Endothelial cell (in vitro differentiated cells): ENCODE measurements at places on chromosomes 2 and 18. TPM values are rescaled to one million over a fixed set of nuclear protein-coding genes. Genes with fewer than 3 reads are reported as not detected.

COL6A3 gene
- total RNA-seq, result 1.6 TPM

DNA sequence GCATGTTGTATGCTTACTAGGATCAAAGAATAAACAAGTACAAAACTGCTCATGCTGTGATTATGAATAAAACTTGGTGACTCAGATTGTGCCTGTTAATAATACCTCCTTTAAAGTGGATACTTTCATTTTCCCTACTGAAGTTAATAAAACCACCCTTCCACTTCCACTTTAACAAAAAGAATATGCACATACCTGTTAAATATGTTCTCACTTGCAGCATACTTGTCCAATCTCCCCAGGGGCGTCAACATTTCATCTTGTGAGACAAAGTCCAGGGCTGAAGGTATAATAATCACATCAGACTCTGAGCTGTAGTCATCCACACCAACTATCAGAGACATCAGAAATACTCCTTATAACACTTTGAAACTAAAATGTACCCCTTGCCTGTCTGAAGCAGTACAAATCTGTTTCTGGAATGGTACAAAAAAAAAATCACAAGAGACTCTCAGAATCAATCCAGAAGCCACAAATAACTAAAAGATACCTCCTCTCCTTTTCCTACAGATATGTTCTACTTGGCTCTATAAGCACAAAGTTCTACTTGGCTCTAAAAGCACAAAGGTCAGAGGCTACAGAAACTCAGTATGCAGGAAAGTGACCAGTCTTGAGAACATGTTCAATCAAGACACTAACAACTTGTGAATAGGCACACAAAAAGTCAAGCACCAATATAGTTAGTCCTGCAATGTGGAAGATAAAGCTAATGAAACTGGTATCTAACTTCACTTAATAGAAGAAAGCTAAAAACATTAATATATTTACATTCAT is 19.3 kb downstream of the PPP4R1 start:
- peaks cover 2% of the 10 kb centered on the region for H3K27me3 ChIP-seq
- no peak overlapping the region for H3K4me3 ChIP-seq
- DNase-seq, result no peak

- H3K27ac ChIP-seq, result peak overlapping the region; percentile 64
- no peaks in the 10 kb centered on the region for H3K27me3 ChIP-seq
Measured at GRCh38 chr18:61998957-61999356, 106.2 kb upstream of the RNF152 start.

- peaks cover 29% of the 10 kb centered on the region for H3K36me3 ChIP-seq
- peak overlapping the region; percentile 42 for H3K27ac ChIP-seq
- H3K27me3 ChIP-seq, result peaks cover 9% of the 10 kb centered on the region
- no peak overlapping the region for H3K4me3 ChIP-seq
Measured at GRCh38 chr2:28406276-28407096, 13.8 kb downstream of the FOSL2 start.

DNA sequence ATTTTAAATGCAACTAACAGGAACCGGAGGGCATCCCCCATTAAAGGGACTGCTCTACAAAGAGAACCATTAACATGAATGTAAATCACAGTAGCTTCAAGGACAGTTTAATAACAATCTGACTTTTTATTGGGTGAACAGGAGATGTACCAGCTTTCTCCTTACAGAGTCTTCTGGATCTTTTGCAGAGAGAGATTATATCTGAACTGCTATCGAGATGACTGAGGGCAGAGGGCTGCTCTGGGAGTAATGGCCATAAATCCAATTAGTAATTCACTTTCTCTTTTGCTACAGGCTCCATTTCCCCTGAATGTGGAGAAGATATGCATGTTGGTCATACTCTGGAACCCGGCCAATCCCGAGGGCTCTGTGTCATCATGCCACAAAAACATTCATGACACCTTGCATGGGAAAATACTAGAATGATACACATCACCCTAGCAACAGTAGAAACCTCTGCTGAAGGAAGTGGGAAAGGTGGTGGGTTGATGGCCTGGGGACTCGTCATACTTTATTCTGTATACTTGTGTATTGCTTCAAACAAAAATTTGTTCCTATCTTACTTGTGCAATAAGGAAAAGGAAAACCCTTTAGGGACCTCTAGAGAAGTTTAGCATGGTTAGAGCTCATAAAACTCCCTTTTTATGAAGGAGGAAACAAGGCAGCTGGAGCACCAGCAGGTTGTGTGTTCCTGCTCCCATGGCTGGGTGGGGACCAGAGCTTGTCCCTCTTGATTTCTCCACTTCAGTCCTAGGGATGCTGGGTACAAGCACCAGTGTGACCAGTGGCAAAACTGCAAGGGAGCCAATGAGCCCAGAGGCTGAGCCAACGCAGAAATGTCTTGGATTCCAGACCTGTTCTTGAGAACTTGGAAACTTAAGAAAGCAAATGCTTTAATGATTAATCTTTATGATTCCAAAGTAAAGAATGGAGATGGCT is 26.0 kb downstream of the CTAGE1 start:
- peaks cover 9% of the 10 kb centered on the region for H3K4me1 ChIP-seq
- no peak overlapping the region for H3K27ac ChIP-seq
- H3K4me3 ChIP-seq, result no peak overlapping the region

- peaks cover 10% of the 10 kb centered on the region for H3K27me3 ChIP-seq
- peaks cover 9% of the 10 kb centered on the region for H3K36me3 ChIP-seq
- no peak overlapping the region for H3K4me3 ChIP-seq
- peaks cover 3% of the 10 kb centered on the region for H3K4me1 ChIP-seq
- DNase-seq, result no peak
Measured at GRCh38 chr18:77137851-77138250, 5.3 kb upstream of the MBP start.

GRCh38 chr2:130756053-130756873 is 923 bp downstream of the AMER3 start:
- DNase-seq, result peak; percentile 75
- peaks cover 4% of the 10 kb centered on the region for H3K36me3 ChIP-seq
- peaks cover 9% of the 10 kb centered on the region for H3K27me3 ChIP-seq
- H3K27ac ChIP-seq, result peak overlapping the region; percentile 77

DNA sequence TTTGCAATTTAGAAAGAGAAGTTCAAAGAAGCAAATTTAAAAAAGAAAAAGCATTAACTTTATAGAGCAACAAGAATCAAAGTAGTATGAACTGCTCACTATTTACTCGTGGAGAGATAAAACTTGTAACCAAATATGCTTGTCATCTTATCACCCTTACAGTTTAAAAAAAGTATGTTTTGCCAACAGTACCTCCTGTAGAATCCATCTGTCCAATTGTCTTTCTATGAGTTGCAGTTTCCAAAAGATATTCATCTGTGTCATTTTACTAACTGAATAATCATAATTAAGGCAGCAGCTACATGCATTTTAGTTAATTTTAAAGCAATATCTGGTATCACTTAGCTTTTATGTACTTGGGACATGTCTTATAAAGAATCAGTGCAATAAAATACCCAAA is 1112.3 kb downstream of the DSC3 start:
- no peak for DNase-seq
- H3K4me1 ChIP-seq, result no peaks in the 10 kb centered on the region
- no peaks in the 10 kb centered on the region for H3K27me3 ChIP-seq
- H3K36me3 ChIP-seq, result no peaks in the 10 kb centered on the region
- no peak overlapping the region for H3K4me3 ChIP-seq

GRCh38 chr2:74951211-74951754 is 7.2 kb upstream of the POLE4 start:
- H3K36me3 ChIP-seq, result peaks cover 8% of the 10 kb centered on the region
- DNase-seq, result no peak
- no peak overlapping the region for H3K4me3 ChIP-seq

GRCh38 chr2:110804433-110804832 is 72.1 kb downstream of the ACOXL start:
- H3K36me3 ChIP-seq, result no peaks in the 10 kb centered on the region
- H3K27me3 ChIP-seq, result peaks cover 2% of the 10 kb centered on the region
- DNase-seq, result no peak
- no peak overlapping the region for H3K27ac ChIP-seq
- no peak overlapping the region for H3K4me3 ChIP-seq

- H3K36me3 ChIP-seq, result no peaks in the 10 kb centered on the region
- DNase-seq, result no peak
- H3K27me3 ChIP-seq, result peaks cover 8% of the 10 kb centered on the region
- H3K27ac ChIP-seq, result peak overlapping the region; percentile 77
- peaks cover 31% of the 10 kb centered on the region for H3K4me1 ChIP-seq
- H3K4me3 ChIP-seq, result no peak overlapping the region
Measured at GRCh38 chr2:43269706-43270105, 43.3 kb upstream of the ZFP36L2 start.

DNER gene
- 0.15 TPM for total RNA-seq

CRYGD gene
- total RNA-seq, result not detected

DNA sequence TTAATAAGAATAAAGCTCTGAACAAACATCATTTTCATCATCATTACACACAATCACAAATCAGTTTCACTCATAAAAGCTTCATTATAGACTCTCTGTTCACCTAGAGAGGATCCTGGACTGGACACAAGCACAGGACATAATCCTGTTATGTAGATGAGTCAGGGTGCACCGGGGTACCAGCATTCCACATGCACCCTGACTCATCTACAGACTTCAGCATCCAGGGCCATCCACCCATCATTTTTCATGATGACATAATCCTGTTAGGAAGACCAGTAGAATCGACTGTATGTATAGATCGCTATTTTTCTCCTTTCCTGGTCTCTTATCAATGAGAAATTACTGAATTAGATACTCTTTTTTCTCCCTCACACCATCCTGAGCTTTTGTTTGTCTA is 73.7 kb upstream of the PIK3C3 start:
- H3K27ac ChIP-seq, result no peak overlapping the region
- no peaks in the 10 kb centered on the region for H3K4me1 ChIP-seq
- no peaks in the 10 kb centered on the region for H3K27me3 ChIP-seq

GRCh38 chr2:108588070-108588668 is 53.9 kb downstream of the LIMS1 start:
- peaks cover 5% of the 10 kb centered on the region for H3K27me3 ChIP-seq
- no peak for DNase-seq
- H3K4me3 ChIP-seq, result no peak overlapping the region
- H3K36me3 ChIP-seq, result no peaks in the 10 kb centered on the region
- peak overlapping the region; percentile 87 for H3K27ac ChIP-seq
- H3K4me1 ChIP-seq, result peaks cover 76% of the 10 kb centered on the region

DNA sequence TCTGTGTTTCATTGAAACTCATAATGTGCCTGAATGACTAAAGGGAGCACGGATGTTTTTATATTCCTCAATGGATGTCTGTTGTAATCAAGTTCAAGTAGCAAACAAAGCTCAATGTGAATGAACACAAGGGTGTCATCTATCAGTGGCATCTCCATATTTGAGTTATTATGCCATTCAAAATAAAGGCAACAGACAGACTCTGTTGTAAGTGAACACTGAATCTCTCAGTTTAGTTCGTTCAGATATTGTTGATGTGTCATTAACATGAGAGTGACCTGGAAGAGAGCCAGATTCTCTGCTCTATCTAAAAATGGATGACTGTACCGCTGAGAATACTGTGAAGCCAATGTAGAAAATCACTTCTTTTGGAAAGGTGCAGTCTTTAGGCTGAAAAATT is 118.7 kb downstream of the NUP35 start:
- no peaks in the 10 kb centered on the region for H3K4me1 ChIP-seq
- no peak overlapping the region for H3K27ac ChIP-seq
- no peak for DNase-seq
- H3K36me3 ChIP-seq, result no peaks in the 10 kb centered on the region

- peaks cover 73% of the 10 kb centered on the region for H3K36me3 ChIP-seq
- H3K27ac ChIP-seq, result peak overlapping the region; percentile 24
- peak overlapping the region; percentile 70 for H3K4me3 ChIP-seq
- H3K27me3 ChIP-seq, result peaks cover 5% of the 10 kb centered on the region
Measured at GRCh38 chr2:120293096-120294007, 40.7 kb downstream of the RALB start.

DNA sequence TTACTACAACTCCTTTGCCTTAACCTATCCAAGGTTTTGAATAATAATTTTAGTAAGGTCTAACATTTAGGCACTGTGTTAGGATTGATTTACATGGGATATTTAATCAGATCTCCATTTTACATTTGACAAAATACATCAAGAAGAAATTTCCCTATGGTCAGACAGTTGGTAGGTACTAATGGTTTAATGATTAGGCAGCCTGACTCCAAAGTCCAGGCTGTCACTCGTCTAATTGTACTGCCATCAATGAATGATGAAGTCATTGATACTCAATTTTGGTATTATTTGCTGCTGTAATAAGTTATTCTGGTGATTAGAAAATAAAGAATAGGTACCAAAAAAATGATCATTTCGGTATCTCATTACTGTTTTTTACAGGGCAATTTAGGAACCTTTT is 14.1 kb downstream of the BBS5 start:
- no peak for DNase-seq
- peaks cover 1% of the 10 kb centered on the region for H3K27me3 ChIP-seq
- H3K36me3 ChIP-seq, result no peaks in the 10 kb centered on the region
- no peaks in the 10 kb centered on the region for H3K4me1 ChIP-seq
- H3K4me3 ChIP-seq, result no peak overlapping the region

DNA sequence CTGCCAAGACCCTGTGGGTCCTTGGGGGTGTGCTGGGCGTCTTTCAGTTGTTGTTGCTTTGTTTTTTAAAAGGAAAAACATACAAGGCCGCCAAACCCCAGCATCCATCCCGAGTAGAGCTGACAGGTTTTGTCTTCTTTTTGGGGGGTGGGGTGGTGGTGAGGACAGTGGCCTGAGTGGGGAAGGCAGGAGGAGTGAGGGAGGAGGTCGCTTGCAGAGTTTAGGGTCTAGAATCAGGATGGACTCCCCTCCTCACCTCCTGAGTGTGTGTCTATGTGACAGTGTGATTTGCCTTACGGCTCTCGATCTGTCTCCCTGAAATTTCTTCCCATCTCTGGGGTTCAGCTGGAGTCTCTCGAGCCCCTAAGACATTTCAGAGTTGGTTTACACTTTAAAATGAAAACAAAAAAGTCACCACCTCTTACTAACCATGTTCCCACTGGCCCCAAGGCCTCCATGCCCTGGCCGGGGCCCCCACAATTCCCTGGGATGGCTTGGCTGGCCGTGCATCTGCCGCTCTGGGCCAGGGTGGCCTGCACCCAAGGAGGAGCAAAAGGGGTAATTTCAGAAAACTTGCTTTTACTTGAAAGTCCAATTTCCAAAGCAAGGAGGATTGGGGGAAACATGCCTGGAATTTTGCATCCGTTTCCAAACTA is 5.0 kb downstream of the SIX3 start:
- no peak for DNase-seq
- H3K4me3 ChIP-seq, result no peak overlapping the region
- peaks cover 59% of the 10 kb centered on the region for H3K27me3 ChIP-seq
- H3K27ac ChIP-seq, result no peak overlapping the region
- H3K4me1 ChIP-seq, result peaks cover 42% of the 10 kb centered on the region

GRCh38 chr2:176126929-176127773 is 2.4 kb upstream of the HOXD8 start:
- no peak overlapping the region for H3K27ac ChIP-seq
- no peaks in the 10 kb centered on the region for H3K36me3 ChIP-seq
- no peak overlapping the region for H3K4me3 ChIP-seq
- H3K27me3 ChIP-seq, result peaks cover 42% of the 10 kb centered on the region
- H3K4me1 ChIP-seq, result peaks cover 30% of the 10 kb centered on the region

- H3K36me3 ChIP-seq, result no peaks in the 10 kb centered on the region
- no peak overlapping the region for H3K4me3 ChIP-seq
- DNase-seq, result no peak
- no peaks in the 10 kb centered on the region for H3K4me1 ChIP-seq
- no peak overlapping the region for H3K27ac ChIP-seq
Measured at GRCh38 chr2:237278568-237278967, 135.4 kb downstream of the COL6A3 start.

SIX2 gene
- 2.0 TPM for total RNA-seq

GRCh38 chr2:126449677-126450076 is 206.3 kb upstream of the GYPC start:
- no peak for DNase-seq
- no peak overlapping the region for H3K4me3 ChIP-seq
- H3K27me3 ChIP-seq, result no peaks in the 10 kb centered on the region
- H3K27ac ChIP-seq, result no peak overlapping the region

- H3K4me1 ChIP-seq, result peaks cover 2% of the 10 kb centered on the region
- peaks cover 5% of the 10 kb centered on the region for H3K27me3 ChIP-seq
- H3K4me3 ChIP-seq, result no peak overlapping the region
- no peak for DNase-seq
- H3K27ac ChIP-seq, result no peak overlapping the region
Measured at GRCh38 chr2:5668682-5669250, 23.4 kb upstream of the SOX11 start.
